ENCODE measurements at places on chromosomes 4 and X.

- DNase-seq: no peak
Observed at GRCh38 chr4:65599340-65599739, 70.9 kb downstream of the EPHA5 start.

- no peak for DNase-seq
Observed at GRCh38 chrX:85115252-85115651, 111.6 kb downstream of the APOOL start.

- DNase-seq: no peak
Observed at GRCh38 chr4:168516841-168517240, 20.0 kb downstream of the PALLD start.

- no peak for DNase-seq
Observed at GRCh38 chr4:19575924-19576323, 675.8 kb upstream of the SLIT2 start.

GRCh38 chr4:139630991-139631390 is 34.6 kb upstream of the MGST2 start:
- DNase-seq: peak; percentile 49
